ENCODE measurements at places on chromosomes 1 and 21.

GRCh38 chr1:104476126-104476525 is 726.4 kb downstream of the AMY1C start:
- DNase-seq = no peak

GRCh38 chr1:69693921-69694675 is 126.4 kb downstream of the LRRC7 start:
- no peak for DNase-seq

- no peak for DNase-seq
Observed at GRCh38 chr21:46570631-46571030, 34.3 kb downstream of the S100B start.

DNA sequence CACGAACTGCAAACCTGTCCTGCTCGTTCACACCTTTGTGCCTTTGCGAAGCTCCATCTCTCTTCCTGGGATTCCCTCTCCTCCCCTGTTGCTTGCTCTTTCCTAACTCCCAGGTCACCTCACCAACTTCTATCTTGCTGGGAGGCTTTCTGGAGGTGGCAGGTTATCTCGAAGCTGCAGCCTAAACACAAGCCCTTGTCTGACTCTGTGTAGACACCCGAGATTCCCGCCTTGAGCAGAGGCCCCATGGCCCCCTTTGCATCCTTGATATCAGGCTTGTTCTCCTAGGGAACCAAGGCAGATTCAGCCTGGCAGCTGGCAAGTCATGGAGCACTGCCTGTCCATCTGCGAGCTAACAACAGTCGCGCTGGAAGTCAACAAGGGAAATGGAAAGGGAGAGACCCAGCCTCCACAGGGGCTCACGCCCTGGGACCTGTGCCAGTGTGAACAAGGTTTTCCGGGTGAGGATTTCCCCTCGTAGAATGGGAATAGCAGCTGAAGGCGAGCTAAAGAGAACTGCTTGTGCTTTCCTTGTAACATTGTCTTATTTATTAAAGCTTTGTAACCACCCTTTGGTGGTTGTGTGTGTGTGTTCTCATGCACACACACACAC is 109.5 kb upstream of the JUN start:
- DNase-seq = no peak

- DNase-seq = no peak
Observed at GRCh38 chr1:30095051-30095450, 628.3 kb downstream of the MATN1 start.

- DNase-seq = peak; percentile 60
Observed at GRCh38 chr1:220810179-220810653, 23.5 kb downstream of the MTARC1 start.

DNA sequence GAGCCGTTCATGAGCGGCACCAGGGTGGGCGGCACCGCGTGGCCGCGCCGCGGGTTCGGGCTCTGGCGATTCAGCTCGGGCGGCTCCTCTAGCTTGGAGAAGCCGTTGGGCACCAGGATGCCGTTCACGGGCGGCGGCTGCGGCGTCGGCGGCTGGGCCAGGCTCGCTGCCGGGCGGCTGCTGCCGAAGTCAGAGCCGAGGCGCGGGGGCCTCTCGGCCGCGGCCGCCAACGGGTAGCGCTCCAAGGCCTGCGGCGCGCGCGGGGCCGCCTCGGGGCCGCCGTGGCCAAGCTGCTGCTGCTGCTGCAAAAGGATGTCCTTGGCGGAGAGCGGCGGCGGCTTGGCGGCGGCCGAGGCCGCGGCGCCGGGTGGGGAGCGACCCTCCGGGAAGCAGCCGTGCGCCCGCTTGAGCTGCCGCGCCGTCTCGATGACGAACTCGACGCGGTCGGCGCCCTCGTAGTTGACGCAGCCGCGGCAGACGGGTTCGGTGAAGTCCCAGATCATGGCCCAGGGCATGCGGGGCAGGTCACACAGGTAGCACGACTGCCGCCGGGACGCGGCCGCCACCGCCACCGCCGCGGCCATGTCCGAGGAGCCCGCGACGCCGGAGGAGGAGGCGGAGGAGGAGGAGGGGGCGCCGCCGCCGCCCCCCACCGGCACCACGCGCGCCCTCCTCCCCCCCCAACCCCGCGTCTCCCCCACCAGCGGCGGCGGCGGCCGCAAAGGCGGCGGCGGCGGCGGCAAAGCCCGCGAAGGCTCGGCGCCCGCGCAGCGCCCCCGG is 877 bp downstream of the IRF2BP2 start:
- DNase-seq = no peak

DNA sequence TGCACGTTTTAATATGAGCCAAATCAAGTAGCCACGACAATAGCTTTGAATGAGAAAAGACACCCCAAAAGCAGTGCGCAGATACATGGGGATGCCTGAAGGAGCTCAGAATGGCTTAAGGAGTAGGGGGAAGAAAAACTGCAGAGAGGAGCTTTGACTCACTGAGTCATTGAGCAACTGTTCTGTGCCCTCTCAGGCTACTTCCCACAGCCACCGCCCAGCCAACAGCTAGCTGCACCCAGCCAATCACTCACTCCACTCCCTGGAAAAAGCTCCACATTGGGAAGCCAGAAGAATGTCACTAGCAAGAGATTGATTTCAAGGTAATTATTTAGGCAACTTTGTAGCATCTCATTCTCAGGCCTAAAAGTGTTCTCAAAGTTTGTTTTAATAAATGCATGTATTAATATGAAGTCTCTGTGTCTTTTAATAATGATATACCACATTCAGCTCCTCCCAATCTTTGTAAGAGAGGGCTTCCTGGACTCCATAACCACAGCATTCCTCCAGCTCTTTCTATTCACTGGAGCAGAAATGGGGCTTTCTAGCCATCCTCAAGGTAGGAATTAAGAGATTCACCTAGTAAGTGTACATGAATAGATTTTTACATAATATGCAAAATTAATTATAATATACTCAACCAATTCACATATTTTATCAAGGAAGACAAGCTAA is 16.8 kb downstream of the DUSP10 start:
- no peak for DNase-seq

GRCh38 chr1:227369102-227369760 is 50.9 kb upstream of the CDC42BPA start:
- no peak for DNase-seq

DNA sequence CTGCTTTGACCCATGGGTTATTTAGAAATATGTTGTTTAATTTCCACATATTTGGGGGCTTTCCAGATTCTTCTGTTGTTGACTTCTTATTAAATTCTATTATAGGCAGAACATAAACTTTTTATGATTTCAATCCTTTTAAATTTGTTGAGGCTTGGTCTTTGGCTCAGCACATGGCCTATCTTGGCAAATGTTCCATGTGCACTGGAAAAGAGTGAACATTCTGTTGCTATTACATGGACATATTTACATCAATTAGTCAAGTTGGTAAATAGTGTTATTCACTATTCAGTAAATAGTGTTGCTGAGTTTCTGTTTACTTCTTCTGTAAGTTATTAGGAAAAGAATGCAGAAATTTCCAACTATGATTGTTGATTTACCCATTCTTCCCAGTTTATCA is 75.4 kb downstream of the ETS2 start:
- no peak for DNase-seq

DNA sequence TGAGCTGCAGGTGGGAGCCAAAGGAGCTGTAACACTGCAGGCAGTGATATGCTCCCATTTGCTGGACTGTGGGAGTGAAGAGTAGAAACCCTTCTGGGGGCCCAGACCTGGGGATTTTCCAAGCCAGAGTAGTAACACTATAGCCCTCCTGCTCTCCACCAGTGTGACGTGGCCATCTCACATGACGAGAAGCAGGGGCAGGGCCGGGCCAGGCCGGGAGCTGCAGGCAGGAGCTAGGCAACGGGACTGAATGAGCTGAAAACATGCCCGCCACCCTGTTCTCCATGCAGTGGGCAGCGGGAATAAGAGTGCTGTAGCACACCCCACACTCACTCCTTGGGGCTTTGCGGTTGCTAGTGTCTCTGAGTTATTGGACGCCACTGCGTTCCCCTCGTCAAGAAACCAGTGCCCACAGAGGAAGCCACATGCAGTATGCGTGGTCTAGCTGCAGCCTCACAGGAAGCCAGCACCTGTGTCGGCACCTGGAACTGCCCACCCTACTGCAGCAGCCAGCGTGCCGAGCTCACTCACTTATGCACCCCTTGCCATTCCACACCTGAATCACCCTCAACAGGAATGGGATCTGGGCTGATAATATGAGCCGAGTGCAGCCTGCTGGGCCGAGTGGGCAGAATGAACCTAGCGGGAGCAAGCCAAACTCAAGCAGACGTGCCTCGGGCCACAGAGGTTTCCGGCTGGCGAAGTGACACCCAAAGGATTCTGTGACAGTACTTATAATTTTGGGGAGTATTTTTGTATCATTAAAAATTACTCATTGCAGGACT is 1389.6 kb downstream of the KCNT2 start:
- DNase-seq = no peak

- DNase-seq = no peak
Observed at GRCh38 chr1:24021403-24022266, 41.5 kb upstream of the SRSF10 start.

DNA sequence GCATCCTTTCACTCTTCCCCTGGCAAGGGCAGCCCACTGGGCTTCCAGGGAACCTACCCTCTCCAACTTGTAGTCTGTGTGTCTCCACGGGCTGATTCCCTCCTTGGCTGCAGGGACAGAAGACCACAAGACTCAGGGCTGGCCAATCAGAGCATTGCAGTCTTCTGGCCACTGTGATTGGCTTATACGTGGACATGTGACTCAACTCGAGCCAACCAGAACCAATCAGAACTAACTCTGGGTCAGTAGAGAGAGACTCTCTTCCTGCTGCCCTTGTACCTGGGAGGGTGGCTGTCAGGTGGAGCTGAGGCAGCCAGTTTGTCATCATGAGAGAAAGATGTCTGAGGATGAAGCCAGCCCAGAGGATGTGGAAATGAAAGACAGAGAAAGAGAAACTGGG is 64.0 kb downstream of the DHRS3 start:
- no peak for DNase-seq

DNA sequence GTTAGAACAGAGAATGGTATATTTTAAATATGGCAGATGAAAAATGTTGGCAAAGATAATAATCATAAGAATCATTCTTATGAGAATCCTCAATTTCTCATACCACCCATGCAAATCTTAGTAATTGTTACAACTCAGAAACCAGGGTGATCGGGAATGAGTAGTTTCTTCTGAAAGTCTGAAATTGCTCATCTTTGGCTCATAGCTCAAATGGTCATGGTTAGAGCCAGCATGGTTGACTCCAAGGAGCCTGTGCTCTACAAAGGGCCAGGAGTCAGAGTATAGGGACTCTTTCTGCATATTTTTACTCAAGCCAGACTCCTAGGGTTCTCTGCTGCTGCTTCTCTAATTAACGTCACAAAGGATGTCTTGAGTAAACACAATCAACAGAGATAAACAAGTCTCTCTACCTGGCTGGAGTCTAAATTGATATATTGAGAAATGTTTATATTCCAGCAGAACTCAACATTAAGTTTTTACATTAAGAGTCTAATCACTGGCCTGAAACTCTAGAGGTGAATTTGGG is 1.9 kb upstream of the ETV3 start:
- DNase-seq = no peak

Data from H54 (cell line).